ENCODE measurements at places on chromosomes 5 and 9. TPM values are rescaled to one million over a fixed set of nuclear protein-coding genes. Genes with fewer than 3 reads are reported as not detected.

The SLC6A3 gene
- 0.19 TPM for total RNA-seq

GRCh38 chr5:129125819-129126218 lies 31.3 kb downstream of the ISOC1 start:
- DNase-seq, result no peak

- DNase-seq, result no peak
These were observed 7.0 kb upstream of the GBGT1 start for GRCh38 chr9:133170716-133171115.

- DNase-seq, result no peak
These were observed 11.4 kb downstream of the CHD1 start for GRCh38 chr5:98917433-98917832.

DNA sequence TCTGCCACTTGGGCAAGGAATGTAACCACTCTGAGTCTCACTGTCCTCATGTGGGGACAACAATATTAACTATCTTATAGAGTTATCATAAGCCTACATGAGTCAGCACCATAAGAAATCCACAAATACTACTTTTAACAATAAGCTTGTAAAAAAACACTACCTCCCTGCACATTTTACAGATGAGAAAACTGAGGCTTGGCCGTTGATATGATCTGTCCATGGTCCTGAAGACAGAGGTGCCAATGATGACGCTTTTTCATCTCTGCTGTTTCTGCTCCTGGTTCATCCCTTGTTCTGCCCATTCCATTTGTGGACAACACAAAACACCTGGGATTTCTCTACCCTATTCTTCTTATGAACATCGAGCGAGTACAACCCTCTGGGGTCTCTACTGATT lies 23.4 kb upstream of the STRBP start:
- no peak for DNase-seq

DNA sequence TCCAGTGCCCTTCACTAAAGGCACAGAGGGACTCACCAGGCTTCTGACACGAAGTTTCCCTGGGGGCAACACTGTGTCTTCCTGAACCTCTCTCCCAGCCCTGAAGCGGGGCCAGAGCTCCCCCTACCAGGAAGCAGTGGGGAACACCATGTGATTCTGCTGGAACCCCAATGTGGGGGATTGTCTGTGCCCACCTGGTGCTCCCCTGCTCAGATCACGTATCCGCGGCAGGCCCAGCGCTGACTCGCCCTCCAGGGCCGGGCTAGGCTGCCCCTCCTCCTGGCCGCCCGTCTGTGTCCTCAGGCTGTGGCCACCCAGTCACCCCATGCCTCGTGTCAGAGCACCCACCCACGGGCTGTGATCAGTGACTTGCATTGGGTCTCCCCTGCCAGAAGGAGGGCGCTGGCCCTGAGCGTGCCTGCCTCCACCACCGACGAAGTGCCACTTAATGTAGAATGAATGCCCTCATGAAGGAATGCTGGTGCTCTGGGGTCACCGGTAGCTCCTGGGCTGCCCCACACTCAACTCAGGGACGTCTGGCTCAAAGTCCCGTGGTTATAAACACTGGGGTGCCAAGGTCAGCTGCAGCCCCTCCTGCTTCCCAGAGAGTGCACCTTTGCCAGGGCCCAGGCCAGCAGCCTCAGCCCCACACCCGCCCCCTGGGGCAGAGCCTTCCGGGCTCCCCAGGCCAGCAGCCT lies 22.1 kb downstream of the SARDH start:
- DNase-seq, result no peak

DNA sequence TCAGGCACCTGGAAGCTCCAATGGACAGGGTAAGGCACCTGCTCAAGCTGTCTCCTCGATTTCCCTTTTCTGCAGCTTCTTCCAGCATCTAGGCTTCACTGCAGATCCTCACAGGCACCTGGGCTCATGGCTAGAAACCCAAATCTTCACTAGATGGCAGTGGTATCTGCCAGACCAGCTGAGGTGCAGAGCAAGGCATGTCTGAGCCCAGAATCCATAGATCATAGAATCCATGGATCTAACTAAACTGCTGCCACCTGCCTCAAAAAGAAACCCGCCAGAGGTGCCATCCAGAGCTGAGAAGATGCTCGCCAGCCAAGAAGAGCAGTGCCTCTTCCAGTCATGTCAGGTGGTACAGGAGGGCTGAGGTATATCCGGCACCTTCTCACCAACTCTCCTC lies 6.9 kb downstream of the SHC3 start:
- no peak for DNase-seq

GRCh38 chr5:83956386-83956785 lies 235.7 kb upstream of the HAPLN1 start:
- no peak for DNase-seq

GRCh38 chr9:103377667-103378066 lies 382.5 kb downstream of the CYLC2 start:
- DNase-seq, result no peak

- no peak for DNase-seq
These were observed 14.8 kb downstream of the PDGFRB start for GRCh38 chr5:150140830-150141229.

The CDC20B gene
- not detected for total RNA-seq

The C9orf153 gene
- not detected for total RNA-seq

DNA sequence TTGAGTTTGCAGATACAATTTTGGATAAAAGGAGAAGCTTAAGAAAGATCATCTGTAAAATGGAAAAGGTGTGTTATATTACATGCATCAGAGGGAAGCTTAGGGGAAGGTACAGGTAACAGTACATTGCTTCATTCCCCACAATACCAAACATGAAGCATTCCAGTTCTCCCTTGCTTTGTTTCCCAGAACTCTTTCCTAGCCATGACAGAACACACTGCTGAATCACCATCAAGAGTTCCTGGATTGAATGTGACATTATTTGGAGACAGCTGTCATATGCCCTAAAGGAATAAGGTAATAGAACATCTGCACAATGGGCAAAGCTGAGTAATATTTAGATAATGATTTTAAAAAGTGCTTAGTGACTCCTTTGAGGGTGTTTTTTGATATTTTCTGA lies 303.5 kb upstream of the ST8SIA4 start:
- DNase-seq, result no peak

GRCh38 chr9:251398-251797 lies 36.7 kb downstream of the DOCK8 start:
- no peak for DNase-seq

The GABRG2 gene
- not detected for total RNA-seq

The BARHL1 gene
- not detected for total RNA-seq

GRCh38 chr9:116674210-116674980 lies 12.7 kb upstream of the TRIM32 start:
- no peak for DNase-seq

DNA sequence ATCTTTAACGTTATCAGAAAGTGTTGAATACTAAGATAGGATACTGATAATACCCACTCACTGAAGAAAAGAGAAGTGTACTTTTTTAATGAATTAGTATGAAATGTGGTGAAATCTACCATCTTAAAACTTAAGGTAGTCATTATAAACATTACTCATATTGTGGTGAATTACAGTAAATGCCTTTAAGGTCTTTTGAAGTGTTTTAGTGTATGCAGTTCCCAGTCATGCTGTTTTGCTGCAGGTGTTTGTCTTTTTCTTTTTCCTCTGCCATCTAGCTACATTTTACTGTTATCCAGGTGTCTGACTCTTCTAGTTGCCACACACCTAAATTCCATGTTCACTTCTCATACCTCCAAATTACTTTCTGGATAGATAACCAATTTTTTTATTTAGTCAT lies 72.6 kb downstream of the ERMP1 start:
- no peak for DNase-seq

GRCh38 chr9:87577746-87578145 lies 80.1 kb downstream of the DAPK1 start:
- no peak for DNase-seq

GRCh38 chr5:169052207-169052606 lies 248.7 kb downstream of the SLIT3 start:
- no peak for DNase-seq

GRCh38 chr5:88656221-88656950 lies 226.6 kb downstream of the MEF2C start:
- DNase-seq, result no peak

The SHISAL2B gene
- not detected for total RNA-seq

The NUTM2G gene
- not detected for total RNA-seq
